Bronchial epithelial cell (primary cell): ENCODE measurements at places on chromosomes 13 and 19. TPM values are rescaled to one million over a fixed set of nuclear protein-coding genes. Genes with fewer than 3 reads are reported as not detected.

DNA sequence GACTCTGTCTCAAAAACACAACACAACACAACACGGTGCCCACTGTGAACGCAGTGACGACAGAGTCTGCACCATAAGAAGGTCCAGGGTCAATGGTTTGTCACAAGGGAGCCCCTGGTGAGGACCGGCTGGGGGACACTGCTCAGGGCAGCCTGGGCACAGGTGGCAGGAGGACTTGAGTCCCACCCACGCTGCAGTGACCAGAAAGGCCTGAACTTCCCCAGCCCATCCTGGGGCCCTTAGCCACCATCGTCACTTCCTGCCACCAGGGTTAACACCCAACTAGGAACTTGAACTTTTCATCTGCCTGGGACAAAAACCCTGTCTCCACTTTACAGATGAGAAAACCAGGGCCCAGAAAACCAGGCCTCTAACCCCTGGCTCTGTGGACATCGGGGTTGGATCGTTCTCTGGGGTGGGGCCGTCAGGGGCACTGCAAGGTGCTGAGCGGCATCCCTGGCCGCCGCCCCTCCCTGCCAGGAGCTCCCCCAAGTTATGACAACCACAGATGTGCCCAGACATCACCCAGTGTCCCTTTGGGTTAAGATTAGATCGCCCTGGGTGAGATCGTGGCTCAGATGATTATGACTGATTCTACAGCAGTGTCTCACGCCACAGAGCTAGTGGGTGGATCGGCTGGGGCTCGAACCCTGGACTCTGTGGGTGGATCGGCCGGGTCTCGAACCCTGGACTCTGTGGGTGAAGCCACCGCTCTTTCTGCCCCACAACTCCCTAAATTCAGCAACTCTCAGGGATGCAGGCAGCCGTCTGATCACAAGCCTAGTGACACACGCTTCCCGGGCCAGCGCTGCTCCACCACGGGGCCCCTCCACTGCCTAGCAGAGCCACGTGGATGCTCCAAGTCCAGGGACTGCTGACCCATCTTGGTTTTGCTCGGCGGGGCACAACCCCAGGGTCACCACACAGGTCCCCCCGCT, 14.0 kb downstream of the MOB3A start:
- no peak for DNase-seq

DNA sequence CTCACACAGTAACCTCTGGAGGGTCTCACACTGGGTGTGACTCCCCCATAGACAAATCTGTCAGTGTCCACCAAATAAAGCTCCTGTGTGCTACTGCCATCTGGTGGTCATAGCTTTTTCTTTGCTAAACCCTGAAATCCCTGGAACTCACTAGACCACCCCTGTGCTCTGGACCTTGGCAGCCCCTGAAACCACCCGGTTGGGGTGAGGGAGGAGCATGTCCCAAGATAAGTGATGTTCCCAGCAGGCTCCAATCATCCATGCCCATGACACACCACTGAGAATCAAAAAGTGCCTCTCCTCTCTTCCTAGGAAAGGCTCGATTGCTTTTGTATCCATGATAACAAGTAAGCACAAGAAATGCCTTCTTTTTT, 6.5 kb upstream of the HSD17B14 start:
- DNase-seq: peak; percentile 36

DNA sequence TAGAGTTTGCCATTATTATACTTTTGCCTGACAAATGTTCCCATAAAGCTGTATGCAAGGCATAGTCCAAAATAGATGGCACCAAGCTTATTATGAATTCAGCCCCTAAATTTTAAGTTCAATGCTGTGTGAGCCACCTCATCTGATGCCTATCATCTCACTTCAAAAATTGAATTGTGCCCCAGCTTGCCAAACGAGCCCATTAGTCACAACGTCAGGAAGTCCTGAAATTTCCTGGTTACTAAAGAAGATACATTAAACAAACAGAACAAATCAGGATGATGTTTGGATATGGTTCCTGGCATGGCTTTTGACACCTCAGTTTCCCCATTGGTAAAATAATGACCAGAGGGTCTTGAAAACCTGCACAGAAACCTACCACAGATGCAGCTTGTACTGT, 147.5 kb upstream of the SOX21 start:
- DNase-seq: peak; percentile 46

Gene CEACAM19
- 0.53 and 2.7 TPM in 2 replicates for total RNA-seq

- no peak for DNase-seq
Observed at GRCh38 chr19:33403973-33404304, 30.4 kb downstream of the CEBPG start.

DNA sequence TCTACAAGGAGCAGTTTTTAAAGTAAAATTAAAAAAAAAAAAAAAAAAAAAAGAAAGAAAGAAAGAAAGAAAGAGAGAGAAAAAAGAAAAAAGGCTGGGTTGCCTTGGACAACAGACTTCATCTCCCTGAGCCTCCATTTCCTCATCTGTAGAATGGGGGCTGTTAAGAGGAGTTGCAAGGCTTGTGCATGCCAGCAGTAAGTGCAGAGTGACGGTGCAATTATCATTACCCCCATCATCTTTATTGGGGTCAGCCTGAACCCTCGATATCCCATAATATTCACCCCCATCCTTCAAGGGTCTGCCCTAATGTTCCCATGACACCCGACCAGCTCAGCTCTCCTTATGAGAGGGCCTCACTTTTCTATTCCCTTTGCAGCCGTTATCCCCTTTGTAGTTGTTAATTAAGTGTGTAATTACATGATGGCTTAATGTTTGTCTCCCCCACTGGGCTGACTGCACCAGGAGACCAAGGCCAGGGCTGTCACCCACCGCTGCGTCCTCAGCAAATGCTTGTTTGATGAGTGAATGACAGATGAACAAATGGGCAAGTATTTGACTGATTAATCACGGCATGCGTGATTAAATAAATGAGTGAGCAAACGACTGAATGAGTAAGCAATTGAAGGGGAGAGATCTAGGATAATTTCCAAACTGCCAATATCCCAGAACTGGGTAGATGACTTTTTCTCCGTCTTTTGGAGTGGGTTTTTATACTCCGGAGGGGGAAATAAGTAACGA, 10.1 kb downstream of the FOSB start:
- DNase-seq: peak; percentile 95

Gene GGN
- total RNA-seq: under 0.01 and 0.13 TPM in 2 replicates

GRCh38 chr13:113428871-113429607, 24.2 kb downstream of the ADPRHL1 start:
- DNase-seq: no peak

Gene KIR2DL1
- not detected in 2 replicates for total RNA-seq

Gene WDR87
- total RNA-seq: not detected in 2 replicates

DNA sequence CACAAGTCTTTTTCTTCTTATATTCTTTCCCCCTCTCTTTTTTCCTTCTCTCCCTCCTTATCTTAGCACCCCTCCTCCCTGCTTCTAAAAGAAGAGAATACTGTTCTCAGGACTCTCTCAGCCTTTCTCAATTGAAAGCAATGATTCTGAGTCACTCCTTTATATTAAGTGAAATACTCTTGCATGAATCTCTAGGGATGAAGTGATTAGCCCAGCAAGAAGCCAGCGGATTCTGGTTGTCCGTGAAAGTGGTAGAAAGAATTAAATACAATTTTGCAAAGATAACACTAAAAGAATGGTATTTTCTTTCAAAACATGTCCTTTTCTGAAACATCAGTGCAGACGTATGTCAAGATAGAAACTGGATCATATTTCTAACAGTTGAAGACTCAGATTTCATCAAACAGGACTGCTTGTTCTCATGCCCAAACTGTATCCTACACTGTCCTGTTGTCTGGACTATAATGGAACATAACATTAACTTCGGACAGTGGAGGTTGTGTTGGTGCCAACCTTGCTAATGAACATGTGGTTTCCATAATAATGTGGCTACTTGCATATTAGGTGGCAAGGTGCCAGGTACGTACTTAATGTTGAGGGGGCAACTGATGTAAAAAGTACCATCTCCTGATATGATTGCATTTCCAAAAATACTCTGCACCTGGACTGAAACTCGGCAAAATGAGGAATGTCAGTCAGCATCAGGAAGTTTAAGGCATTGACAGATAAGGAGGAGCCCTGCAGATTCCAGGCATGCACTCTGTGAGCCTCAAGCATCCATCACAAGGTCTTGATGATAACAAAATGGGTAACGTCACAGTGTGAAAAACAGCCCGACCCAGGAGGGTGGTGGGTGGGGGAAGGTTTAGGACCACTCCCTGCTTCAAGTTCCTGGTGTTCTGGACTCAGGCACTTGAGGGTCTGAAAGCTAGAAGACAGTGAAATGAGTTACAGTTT, 357.2 kb downstream of the DLEU7 start:
- DNase-seq: peak; percentile 12

DNA sequence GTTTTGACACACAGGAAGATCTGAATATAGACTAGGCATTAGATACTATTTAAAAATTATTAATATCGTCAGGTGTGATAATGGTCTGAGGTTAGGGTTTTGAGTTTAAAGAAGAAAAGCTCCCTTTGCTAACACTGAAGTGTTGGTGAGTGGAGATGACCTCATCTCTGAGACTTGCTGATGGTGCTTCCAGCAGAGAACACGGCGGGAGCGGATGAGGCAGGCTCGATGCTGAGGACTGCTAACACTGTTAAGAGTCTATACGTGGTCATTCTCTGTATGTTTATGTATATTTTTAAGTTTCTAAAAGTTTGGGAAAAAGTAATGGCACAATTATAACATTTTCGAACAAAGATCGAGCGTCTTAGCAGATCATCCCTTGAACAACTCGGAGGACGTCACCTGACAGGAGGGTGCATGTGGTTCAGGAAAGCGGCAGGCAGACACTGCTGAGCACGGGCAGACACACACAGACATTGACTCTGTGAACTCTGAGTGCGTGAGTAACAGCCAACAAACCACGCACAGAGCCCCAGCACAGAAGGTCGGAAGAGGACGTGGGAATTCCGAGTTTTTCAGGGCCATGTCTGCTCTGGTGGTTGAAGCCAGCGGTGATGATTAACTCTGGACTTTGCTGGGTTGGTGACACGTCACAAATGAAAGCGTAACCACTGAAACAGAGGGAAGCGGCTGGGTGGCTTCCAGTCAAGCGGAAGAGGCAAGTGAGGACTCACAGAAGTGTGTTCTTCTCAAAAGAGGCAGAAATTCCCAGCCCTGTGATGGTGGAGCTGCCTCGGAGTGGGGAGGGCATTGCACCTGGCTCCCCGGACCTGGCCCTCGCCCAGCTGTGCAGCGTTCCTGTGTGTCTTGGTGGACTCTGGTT, 91.9 kb upstream of the TEX29 start:
- no peak for DNase-seq

Gene C13orf42
- total RNA-seq: not detected in 2 replicates

Gene FCAR
- not detected in 2 replicates for total RNA-seq

DNA sequence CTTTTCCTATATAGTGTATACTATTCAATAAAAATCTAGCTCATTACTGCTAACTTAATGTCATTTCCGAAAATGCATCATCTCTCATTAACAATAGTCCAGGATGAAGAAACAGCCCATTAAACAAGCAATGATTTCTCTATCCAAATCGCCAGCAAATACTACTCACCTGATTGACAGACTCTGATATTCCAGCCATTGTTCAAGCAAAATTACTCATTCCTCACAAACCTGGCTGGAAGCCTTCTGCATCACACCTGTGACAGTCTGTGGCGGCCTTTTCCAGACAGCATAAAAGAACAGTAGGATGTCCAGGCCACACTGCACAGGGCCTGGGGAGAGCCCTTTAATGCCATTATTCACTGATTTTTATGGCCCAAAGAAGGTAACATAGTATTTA, 115.9 kb downstream of the ABCC4 start:
- peak; percentile 53 for DNase-seq

DNA sequence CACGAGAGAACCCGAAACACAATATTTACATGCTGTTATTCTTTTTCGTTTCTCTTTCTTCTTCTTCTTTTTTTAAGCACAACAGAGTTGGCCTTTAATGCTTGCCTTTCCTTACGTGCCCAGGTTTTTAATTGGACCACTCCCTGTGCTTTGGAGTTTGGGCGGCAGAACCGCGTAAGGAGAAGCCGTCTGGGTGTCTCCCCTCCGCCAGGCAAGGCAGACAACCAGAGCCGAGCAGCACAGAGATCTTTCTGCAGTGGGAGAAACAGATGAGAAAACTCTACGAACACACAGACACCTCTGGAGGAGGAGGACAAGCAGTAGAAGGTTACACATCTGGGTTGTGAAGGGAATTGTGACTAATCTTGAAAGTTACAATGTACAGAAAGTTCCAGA, 150.0 kb upstream of the UBL3 start:
- no peak for DNase-seq

Gene CGB3
- total RNA-seq: not detected in 2 replicates

DNA sequence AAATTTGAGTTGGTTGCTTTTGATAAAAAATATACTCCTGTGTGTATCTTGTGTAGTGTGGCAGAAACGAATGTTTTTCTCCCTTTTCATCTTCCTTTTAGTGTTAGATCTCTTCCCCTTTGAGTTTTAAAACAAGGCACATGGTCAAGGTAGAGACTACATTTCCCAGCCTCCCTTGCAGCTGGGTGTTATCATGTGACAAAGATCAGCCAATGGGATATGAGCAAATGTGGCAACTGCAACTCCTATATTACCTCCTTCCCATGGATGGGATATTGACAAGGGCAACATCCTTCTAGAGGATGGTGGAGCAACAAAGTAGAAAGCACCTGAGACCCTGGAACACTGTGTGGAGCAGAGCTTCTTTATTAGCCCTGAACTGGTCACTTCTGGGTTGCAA, 42.4 kb downstream of the ADGRE3 start:
- DNase-seq: peak; percentile 45

Gene URAD
- not detected in 2 replicates for total RNA-seq

DNA sequence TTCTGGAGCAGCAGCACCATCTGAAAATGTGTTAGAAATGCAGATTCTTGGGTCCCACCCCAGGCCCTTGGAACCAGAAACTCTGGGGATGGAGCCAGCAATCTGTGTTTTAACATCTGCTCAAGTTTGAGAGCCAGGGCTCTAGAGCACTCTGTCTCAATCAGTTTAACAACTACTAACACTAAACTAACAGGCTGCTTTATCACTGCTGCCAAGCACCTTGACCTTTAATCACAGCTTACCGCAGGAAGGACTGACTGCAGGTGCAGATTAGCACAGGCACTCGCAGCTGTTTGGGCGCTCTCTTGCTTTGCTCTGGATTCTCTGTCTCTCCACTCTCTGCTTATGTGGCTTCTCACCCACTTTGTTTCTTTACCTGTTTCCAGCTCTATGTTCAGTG, 163.5 kb downstream of the MTUS2 start:
- DNase-seq: no peak
